Stimulated activated CD8-positive, alpha-beta memory T cell treated with anti-CD3 and anti-CD28 coated beads, Interleukin-12 subunit alpha, Interleukin-12 subunit beta, amount 100 ng/mL, for 1 hour (primary cell): ENCODE measurements at places on chromosomes 4 and X.

DNA sequence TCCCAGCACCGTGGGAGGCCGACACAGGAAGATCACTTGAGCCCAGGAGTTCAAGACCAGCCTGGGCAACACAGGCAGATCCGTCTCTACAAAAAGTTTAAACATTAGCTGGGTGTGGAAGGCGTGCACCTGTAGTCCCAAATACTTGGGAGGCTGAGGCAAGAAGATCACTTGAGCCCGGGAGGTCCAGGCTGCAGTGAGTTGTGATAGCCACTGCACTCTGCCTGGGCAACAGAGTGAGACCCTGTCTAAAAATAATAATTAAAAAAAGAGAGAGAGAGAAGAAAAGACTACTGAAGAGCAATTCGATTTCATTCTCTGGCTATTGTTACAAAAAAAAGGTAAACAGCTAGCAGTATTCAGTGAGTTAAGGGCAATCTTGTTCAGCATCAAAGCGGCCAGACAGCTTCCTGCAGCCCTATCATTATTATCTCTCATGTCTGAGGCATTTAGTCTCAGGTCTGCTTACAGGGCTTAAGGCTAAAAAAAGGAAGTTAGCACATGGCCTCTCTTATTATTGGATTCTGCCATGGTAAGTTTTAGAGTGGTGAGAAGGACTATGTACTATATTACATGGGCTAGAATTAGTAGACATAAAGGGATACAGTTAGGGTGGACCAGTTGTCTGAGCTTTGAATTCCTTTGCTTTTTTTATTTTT is 37.9 kb downstream of the ARHGEF6 start:
- DNase-seq, result no peak

GRCh38 chr4:87044511-87045233 is 109.9 kb downstream of the AFF1 start:
- no peak for DNase-seq

- no peak for DNase-seq
These were observed 310.8 kb upstream of the SLIT2 start for GRCh38 chr4:19940861-19941260.

DNA sequence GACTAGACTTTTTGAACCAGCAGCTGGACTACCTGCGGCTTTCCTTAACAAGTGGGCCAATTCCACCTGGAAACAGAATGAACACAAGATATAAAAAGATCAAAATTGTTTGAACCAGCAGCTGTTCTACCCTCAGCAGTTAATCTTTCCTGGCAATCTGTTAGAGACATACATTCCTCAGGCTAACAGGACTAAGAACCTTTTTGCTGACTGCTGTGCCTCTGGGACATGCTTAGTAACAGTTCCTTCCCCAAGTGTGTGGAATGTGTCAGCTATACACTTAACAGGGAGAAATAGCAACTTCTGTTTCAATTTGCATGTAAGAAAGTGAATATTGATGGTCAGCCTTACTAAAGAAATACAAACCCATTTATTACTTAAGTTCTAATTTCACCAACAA is 554.4 kb downstream of the ARAP2 start:
- DNase-seq, result no peak

DNA sequence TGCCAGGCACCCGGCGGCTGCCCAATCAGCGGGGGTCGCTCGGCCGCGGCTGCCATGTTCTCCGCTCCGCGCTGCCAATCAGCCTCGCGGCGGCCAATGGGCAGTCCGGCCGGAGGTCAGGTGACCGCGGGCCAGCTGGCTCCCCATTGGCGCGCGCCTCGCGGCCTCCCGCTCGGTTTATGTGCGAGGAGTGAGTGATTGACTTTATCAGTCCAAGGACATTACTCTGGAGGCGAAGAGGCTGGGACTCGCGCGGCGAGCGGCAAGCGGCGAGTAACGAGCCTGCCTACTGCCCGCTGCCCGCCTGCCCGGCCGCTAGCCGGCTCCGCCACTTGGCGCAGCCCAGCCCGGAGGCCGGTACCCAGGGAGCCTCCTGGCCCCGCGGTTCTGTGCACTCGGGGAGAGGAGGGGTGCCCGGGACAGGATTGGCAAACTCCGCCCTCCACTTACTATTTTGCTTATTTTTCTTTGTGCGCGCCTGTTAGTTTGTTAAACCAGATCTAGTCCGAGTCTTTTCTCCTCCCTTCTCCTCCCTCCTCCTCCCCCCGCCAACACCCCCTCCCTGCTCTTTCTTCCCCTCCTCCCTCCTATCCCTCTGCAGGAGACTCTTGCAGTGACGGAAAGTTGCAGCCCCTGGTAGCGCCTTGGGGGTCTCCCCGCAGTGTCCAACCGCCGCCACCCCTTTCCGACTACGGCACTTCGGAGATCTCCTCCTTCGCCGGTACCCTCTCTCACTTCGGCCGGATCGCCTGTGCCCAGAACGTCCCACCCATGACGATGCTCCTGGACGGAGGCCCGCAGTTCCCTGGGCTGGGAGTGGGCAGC is at the start of gene ZIC3:
Gene ZIC3 (plus strand): TSS at position 207 of the 825 bp plus-strand sequence. CDS start 565 bp downstream, at position 772.
- no peak for DNase-seq

DNA sequence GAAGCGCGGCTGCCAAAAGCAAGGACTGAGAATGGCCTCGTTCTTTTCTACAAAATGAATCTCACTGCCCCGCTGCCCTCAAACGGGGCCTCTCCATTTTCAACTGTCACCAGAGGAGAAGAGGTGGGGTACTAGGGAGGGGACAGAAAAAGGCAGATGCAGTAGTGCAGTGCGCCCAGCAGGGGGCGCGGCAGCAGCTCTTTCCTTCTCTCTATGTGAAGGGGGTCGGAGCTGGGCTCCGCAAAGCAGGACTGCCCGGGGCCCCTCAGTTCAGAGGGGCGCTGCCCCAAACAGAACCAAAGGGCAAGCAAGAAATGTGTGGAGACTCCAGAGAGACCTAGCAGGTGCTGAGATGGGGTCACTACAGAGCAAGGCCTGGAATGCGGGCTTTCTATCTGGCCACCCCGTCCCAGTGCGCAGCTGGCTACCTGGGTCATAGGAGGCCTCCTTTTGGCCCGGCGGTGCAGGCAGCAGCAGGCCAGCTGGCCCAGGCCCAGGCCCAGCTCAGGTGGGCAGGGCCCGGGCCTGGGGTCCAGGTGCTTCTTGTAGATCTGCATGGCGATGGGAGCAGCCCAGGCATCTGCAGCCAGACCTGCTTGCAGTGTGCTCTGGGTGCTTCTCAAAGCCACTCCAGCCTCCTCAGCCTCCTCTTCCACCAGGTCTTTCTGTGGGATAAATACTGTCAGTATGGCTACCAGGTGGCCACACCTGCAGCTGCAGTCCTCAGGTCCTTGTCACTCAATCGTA is 5.9 kb downstream of the IRAK1 start:
- DNase-seq, result peak; percentile 25

DNA sequence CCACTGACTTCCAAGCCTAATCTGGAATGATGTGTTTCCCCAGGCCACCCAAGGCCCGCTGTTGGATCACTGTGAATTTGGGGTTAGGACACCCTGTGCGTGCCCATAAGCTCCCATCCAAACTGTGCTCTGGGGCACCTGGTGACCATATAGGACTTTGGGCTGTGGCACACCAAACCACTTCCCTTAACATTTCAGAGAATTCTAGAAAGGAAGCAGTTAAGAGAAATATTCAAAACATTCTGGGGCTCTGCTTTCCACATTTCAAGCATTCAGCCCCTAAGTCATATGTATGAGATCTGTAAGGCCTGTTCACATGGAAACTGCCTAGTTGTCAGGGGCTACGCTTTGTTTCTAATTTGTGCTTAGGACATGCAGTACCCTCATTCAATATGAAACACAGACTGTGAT is 14.4 kb downstream of the VGLL1 start:
- no peak for DNase-seq

- DNase-seq, result no peak
These were observed 22.2 kb upstream of the ATP6AP2 start for GRCh38 chrX:40558590-40558989.

- no peak for DNase-seq
These were observed 20.7 kb upstream of the CTSO start for GRCh38 chr4:155974476-155974749.

DNA sequence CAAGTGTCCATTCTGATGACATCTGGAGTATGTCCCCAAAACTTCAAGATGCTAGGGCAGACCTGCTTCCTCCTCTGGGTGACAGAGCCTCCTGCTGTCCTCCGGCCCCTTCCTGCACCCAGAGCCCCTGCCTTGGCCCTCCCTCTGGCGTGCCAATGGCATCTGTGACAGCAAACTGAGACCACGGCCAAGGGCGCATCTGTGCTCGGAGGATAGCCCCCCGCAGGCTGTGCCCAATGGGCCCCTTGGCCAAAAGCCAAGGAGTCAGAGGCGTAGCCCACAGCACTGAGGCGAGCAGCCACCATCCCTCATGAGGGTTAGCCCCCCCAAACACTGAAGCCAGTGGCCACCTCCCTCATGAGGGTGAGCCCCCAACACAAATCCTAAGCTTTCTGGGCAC is 7.9 kb downstream of the LRPAP1 start:
- DNase-seq, result no peak

DNA sequence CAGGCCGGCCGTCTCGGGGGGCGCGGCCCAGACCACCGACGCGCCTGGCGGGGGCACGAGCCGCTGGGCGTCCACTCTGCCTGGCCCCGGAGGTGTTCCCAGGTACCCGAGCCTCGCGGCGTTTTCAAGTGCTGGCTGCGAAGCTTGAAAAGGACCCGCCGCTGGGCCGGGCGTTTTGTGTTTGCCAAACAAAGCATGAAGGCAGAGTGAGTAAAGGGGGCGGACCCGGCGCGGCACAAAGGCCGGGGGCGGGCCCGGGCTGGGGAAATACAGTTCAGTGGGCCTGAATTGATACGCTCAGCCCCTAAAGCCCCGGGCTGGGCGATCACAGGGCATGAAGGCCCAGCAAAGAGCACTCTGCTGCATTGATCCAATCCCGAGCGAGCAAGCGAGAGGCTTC is 65.4 kb downstream of the SOX3 start:
- DNase-seq, result no peak

DNA sequence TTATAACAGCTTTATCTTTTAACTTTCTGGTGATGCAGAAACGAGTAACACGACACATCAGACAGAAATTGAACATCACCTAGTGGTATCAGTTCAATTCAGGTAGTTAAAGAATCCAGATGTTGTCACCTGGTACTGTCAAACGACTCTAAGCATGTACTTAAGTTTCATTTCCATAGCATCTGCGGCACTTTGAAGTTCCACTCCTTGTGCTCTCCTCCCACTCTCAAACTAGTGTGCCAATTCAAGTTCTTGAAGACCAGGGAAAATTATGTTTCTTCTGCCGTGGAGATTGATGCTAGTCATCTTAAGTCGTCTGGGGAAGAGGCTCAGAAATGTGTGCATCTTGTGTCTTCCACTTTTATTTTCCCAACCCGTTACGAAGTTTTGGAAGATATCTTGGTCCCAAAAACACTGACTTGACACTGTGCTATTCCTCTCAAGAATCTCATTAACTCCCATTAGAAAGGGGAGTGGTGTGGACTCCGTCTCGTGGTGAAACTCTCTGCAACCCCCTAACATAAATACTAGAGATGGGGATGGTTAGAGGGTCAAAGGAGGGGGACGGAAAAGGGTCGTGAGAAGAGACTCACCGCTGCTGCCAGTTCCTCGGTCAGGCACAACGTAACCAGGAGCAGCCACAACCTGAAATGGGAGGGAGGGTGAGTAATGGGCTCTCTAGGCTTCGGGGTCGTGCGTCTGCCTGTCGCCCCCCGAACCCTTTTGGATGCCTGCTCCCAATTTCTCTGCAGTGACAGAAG is 693 bp downstream of the COL4A6 start:
- DNase-seq, result no peak

DNA sequence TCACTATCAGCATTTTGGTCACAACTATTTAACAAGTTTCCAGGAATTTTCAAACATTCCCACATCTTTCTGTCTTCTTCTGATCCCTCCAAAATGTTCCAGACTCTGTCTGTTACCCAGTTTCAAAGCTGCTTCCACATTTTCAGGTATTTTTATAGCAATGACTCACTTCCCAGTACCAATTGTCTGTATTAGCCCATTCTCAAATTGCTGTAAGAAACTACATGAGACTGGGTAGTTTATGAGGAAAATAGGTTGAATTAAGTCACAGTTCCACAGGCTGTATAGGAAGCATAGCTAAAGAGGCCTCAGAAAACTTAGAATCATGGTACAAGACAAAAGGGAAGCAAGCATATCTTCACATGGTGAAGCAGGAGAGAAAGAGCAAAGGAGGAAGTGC is 475.0 kb upstream of the PCDH7 start:
- DNase-seq, result no peak

- no peak for DNase-seq
These were observed 23.7 kb downstream of the EMCN start for GRCh38 chr4:100494166-100494565.

- no peak for DNase-seq
These were observed 56.6 kb upstream of the CHRDL1 start for GRCh38 chrX:110852180-110852579.

GRCh38 chrX:57651169-57651919 is 28.7 kb downstream of the NLRP2B start:
- no peak for DNase-seq

GRCh38 chrX:34873500-34874225 is 68.9 kb upstream of the FAM47B start:
- no peak for DNase-seq

DNA sequence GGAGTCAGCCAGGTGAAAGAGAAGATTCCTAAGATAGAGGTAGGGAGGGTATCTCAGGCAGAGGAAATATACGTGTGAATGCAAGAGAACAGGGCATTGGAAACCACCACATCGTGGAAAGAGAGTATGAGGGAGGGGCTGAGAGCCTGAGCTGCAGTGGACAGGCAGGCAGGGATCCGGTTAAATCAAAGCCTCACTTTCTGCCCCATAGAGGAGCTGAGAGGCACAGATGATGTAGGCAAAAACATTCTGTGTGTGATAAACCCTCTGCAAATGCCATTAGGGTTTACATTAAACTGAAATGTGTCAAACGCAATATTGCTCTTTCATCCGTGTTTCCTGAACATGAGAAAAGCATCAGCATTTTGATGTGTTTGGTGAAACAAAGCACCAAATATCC is 298.1 kb upstream of the TAPT1 start:
- DNase-seq, result no peak

GRCh38 chrX:53681661-53682060 is 4.9 kb downstream of the HUWE1 start:
- DNase-seq, result no peak

- DNase-seq, result no peak
These were observed 51.8 kb downstream of the TMEM131L start for GRCh38 chr4:153518001-153518400.

DNA sequence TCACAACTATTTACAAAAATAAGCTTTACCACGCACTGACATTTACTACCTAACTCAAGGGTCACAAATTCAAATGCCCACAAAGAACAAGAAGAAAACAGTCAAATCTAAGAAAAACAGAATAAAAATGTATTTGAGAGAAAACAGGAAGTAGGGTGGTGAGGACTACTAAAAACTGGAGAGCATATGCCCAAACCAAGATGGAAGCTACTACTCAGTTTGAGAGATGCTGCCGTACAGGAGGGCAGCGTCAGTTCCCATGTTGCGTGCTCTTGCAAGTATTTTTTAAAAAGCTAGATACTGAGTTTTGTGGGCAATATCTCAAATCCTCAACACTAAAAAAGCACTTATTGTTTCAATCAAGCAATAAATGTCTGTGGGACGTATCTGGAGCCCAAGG is 16.2 kb downstream of the HNRNPD start:
- DNase-seq, result no peak

DNA sequence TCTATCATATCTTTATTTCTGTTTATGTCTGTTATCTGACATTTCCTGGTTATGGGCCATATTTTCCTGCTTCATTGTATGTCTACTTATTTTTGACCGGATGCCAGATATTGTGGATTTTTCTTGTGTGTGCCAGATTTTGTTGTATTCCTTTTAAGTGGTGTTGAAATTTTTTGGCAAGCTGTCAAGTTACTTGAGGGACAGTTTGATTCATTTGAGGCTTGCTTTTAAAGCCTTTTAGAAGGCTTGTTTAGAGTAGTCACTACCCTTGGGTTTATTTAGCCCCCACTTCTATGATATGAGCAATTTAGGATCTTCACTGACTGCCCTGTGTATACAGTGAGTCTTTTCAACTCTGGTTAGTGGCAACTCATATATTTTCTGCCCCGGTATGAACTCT is 29.2 kb upstream of the NPY2R start:
- no peak for DNase-seq
